ENCODE measurements at places on chromosomes 6 and 20.

DNA sequence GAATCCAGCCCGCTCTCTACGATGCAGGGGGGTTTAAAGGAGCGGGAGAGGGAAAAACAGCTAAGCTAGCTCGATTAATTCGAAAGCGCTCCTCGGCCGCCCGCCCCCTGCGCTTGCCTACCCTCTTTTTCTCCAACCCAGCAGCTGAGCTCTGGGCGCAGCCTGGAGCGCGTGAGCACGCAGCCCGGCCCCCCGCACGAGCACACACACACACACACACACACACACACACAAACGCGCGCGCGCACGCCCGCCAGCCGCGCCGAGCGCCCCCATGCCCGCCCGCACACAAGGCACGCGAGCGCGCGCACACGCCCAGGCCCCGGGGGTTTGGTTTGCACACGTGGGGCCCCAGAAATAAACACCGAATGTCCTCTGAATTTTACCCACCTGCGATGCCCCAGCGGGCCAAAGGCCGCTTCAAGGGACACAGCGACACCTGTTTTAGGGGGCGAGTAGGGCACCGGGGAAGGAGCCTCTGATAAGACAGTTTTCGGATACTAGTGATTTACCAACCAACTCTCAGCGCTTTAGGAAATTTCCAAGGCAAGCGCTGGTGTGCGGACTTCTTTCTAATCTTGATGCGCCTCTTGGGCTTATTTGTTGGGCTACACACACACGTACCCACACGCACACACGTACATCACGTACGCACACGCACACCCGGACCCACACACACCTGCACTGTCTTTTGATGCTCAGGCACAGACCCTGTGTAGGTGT, 802 bp upstream of the NRN1 start:
- DNase-seq = no peak

DNA sequence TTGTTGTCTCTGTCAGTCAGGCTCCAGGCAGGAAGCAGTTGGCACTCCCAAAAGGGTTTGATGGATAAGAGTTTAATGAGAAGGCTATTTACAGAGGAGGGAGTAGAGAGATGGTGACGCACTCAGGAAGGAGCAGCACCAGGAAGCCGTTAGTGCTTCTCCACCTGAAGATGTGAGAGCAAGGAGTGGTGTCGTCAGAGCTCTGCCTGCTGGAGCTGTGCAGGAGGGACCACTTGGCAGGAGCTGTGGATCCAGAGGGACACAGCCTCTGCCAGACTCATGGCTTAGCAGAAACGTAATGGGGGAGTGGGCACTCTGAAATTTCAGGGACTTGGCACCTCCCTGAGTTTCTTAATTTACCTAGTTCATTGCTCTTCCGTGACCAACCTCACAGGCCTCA, 16.8 kb downstream of the DAAM2 start:
- no peak for DNase-seq

DNA sequence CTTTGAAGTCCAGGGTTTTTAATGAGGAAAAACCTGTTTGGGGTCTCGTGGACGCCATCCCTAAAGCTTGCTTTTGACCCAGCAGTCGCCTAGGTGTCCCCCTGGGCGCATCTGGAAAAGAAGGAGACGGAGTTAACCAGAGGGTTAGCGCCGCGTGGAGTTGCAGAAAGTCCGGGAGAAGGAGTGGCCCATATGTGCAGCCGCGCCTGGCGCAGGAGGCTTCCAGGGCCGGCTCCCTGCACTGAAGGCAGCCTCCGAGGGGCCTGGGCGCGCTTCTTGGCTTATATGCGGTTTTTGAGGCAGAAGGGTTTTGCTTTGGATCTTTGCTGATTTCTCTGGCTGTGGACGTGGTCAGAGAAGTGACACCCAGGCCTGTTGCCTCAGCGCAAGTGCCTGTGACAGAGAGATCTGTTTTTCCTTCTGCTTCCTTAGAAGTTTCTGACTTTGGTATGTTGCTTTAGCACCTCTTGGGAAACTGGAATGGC, 987 bp downstream of the TMEM181 start:
- DNase-seq = no peak

DNA sequence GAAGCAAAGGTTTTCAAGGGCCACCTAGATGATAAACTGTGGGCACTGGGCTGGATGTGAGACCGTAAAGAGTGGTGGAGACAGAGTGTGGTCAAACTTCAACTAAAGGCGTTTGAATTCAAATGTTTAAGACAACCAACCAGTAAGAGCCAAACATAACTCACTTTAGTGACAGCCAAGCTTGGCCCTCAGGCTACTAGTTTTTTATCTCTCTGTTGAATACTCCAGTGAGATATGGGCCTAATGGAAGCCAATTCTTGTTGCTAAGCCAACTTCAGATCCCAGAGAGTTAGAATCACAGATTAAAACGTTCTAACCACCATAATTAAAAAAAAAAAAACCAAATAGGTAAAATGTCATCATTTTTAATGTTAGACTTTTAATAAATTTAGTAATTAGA, 57.3 kb downstream of the TRMT6 start:
- DNase-seq = no peak

GRCh38 chr20:20271271-20271670, 96.6 kb upstream of the INSM1 start:
- no peak for DNase-seq

DNA sequence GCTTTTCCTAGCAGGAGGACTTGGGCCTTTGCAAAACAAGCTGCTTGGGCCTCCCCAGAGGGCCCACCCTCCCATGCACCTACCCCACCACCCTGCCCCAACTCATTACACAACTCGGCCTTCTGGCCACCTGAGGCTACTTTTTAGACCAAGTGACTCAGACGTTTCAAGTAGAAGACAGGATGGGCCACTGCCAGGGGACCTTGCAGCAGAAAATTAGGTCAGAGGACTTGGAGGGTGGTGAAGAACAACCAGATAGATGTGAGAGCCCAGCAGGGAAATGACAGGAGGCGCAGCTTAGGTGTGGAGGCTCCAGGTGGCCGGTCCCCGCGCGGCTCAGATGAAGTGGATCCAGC, 1.4 kb downstream of the PPP1R3D start:
- DNase-seq = no peak

DNA sequence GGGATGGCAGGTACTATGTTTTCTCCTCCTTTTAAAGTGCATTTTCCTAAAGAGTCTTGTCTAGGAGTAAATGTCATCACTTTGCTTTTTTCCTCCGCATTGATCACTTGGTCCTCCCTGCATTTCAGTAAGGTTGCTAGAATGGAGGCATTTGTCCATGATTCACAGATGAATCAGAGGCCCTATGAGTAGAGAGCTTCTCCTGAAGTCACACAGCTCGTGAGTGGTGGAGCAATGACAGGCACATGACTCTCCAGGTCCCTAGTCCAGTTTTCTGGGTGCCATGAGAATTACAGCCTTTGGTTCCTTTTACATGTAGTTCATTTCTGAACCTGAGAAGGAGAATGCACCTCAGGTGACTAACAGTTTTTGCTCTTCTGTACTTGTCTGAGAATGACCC, 50.5 kb downstream of the HLA-A start:
- no peak for DNase-seq

DNA sequence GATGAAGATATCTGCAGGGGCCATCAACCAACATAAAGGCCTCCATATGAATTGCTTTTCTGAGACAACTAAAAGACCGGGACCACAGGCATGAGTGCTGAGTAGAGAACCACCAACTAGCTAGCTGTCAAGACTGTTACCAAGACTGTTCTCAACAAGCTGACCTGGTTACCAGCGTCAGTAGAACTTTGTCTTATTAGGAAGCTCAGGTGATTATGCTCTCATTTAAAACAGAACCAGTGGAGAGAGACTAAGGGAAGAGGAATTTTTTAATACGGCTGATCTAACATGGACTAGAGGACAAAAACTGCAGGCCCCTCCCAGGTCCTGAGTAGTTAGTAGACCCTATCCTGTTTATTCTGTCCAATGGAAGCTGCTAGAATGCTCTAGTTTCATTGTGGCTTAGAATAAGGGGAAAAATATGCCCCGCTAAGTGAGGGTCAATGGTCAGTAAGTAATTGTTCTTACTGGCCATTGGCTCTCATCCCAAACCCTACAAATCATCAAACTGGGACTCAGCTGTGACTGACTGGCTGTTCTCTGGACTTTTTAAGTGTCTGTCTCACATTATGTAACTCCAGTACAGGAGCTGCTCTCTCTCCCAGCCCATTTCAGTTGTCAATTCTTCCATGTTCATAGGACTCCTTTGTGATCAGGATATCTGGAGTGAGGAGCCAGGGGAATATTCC, 3.8 kb upstream of the DYNLRB1 start:
- no peak for DNase-seq

- no peak for DNase-seq
Measured at GRCh38 chr20:7940341-7940740, at the start of gene HAO1. TSS of gene HAO1 (minus strand) at chr20:7940458. CDS start at chr20:7940422, 36 bp downstream.

- DNase-seq = no peak
Measured at GRCh38 chr20:59850018-59850641, 83.3 kb downstream of the SYCP2 start.

DNA sequence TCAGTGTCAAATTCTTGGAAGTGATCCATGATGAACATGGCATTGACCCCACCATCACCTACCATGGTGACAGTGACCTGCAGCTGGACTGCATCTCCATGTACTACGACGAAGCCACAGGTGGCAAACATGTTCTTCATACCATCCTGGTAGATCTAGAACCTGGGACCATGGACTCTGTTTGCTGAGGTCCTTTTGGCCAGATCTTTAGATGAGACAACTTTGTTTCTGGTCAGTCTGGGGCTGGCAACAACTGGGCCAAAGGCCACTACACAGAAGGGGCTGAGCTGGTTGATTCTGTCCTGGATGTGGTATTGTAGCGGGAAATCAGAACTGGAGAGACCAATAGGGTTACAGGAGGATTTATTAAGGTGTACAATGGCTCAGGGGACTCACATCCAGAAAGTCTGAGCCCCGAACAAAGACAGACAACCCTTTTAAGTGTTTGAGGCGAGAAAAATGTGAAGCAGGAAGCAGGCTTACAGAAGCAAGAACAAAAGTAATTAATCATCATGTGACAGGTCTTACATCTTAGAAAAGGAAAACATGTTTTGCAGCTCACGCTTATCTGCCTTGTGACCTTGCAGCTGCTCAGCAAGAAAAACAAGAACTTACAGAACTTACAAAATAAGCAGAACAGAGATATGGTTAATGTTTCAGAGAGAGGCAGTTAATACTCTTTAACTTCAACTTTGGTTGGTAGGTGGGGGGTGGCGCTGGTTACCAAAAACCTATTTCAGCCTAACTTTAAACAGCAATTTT, 58.8 kb upstream of the MOCS1 start:
- no peak for DNase-seq

GRCh38 chr6:34189806-34190503, 44.1 kb upstream of the GRM4 start:
- DNase-seq = peak; percentile 56

DNA sequence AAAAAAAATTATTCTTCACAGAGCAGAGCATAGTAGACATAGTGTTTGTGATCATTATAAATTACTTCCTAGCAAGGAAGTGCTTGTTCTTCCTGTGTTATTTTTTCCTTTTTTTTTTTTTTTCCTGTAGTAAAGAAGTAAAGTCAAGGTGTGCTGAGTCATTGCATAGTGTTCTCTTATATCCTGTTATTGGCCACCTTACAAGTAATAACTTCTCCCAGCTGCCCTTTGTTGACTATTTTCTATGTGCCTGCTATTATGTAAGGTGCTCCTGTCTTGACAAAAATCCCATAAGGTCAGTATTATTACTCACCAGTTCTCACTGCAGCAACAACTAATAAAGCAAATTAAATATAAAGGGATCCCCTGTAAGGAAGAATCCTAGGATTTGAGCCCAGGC, 195.3 kb downstream of the GJA1 start:
- DNase-seq = no peak

- no peak for DNase-seq
Measured at GRCh38 chr20:51763965-51764602, 4.1 kb downstream of the ATP9A start.

DNA sequence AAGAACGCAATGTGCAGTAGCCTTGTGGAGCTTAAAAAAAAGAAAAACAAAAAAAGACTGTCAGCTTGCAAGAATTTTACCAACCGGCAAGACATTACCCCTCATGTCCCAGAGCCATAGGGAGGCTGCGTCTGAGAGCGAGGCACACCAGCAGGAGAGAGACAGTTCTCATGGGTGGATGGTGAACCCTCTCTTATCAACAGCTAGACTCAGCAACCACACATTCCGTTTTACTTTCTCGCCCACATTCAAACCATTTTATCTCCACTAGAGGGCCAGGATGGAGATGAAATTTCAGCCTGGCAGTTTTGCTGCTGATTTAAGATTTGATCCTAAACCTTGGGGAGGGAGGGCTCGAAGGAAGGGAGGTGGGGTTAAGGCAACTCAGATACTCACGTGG, 247.0 kb downstream of the ATXN1 start:
- no peak for DNase-seq

- no peak for DNase-seq
Measured at GRCh38 chr6:4969609-4970285, 34.1 kb downstream of the RPP40 start.

- DNase-seq = no peak
Measured at GRCh38 chr6:104638841-104639290, 220.9 kb downstream of the HACE1 start.

DNA sequence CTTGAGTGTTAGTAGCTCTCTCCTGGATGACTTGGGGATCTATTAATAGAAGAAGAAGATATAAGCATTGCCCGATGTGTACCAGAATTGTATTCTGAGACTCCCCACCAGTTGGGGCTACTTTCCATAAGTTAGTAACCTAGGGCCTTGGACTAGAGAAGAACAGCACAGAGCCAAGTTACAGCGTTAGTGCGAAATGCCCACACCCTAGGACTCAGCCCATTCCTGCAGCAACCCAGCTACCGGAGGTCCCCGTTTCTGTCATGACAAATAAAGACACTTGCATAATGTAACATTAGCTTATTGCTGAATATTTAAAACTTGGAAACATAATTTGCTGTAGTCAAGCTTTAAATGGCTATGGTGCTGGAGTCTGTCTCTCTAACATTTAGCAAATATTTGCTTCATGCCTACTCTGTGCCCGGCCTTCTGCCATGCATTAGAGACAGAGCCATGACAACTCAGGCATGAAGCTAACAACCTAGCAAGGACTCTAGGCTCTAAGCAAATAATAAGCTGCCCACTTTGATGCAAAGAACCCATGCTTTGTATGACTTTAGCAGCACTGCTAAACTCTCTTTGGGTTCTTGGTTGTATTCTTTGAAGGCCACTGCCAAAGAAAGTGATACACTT, 103.4 kb upstream of the COL21A1 start:
- DNase-seq = no peak

DNA sequence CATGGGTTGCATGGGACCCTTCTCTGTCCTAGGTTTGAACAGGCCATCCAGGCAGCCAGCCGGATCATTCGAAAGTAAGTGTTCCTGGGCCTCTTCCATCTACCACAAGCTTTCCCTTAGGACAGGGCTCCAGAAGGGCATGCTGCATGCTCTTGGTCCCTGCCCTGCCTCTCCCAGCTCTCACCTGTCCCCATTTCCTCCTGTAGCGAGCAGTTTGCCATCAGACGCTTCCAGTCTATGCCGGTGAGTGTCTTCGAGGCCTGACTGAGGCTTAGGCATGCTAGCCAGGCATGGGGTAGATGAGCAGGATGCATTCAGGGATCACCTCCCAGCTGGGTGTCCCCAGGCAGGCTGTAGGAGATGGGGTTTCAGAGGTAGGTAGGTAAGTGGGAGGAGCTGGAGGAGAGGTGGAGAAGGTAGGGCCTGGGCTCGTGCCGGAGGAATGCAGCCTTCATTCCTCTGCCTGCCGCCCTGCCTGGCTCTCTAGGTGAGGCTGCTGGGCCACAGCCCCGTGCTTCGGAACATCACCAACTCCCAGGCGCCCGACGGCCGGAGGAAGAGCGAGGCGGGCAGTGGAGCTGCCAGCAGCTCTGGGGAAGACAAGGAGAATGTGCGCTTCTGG, 4.3 kb downstream of the CDC25B start:
- peak; percentile 64 for DNase-seq

- no peak for DNase-seq
Measured at GRCh38 chr20:1927217-1927616, 32.0 kb downstream of the SIRPA start.

Measured in posterior cingulate gyrus (tissue), 11 donors.